COR-L47 (cell line): ENCODE measurements at places on chromosomes 6 and 20.
A peak's percentile ranks its signal among the peaks of the same experiment; 100 is the strongest.

DNA sequence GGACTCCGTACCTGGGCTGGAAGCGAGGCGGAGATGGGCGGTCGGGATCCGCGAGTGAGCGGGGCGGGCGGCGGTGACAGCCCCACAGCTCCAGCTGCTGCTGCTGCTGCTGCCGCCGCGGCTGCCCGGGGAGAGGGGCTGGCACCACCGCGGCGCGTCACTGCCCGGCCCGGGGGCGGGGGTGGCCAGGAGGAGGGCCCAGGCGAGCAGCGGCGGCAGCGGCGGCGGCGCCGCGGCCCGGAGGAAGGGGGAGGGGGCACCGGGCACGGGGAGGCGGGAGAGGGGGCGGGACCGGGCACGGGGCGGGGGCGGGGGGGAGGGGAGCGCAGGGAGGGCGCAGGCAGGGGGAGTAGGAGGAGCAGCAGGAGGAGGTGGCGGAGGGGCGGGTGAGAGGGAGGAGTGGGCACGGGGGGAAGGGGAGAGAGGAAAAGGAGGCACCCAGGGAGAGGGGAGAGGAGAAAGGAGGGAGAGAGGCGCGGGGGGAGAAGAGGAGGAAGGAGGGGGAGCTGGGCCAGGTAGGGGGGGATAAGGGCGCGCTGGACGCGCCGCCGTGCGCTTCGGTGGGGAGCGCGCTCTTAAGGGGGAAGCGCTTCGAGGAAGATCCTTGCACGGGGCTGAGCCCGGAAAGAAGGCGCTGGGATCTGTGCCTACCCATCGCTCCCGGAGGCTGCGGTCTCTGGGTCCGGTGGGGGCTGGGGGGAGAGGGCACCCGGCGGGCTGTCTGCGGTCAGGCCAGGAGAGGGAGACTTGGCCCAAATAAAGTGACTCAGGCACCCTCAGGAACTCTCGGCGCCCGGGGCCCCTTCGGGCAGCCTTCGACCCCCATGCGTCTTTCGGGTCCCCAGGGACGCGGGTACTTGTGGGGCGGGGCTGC lies 101.5 kb downstream of the NOL4L start:
- DNase-seq = peak; percentile 86

DNA sequence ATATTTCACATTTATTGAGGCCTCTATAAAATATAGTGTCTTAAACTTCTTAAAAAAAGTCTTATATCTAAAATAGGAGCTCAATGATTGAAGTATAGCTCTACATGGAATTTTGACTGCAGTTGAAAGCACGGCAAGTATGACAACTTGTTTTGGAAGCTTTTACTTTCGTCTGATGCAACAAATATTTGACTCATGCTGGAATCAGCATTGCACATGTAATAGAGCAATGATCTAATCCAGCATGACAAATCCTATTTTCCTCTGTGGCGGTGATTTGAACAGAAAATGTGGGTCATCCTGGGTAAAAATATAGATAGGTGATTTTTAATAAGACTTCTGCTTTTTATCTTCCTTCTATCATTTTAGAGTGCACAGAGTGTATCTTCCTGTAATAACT lies 111.6 kb downstream of the TINAG start:
- DNase-seq = no peak

DNA sequence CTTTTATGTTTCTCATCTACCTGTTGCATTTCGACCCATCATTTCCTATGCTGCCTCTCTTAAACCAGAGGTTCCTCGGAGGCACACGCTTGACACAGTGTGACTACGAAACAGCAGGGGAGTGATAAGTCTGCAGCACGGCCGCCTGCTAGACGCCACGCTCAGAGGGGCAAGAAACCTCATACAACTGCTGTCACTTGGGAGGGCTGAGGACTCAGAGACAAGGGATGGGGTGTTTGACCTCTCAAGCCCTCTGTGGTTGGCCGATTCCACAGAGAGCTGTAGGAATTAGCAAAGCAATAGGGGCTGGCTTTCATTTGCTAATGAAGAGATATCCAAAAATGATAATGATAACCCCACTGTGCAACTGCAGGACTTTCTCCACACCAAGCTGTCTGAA lies 372.5 kb downstream of the ZFAND3 start:
- no peak for DNase-seq

GRCh38 chr6:141426400-141426980 lies 706.2 kb upstream of the GJE1 start:
- DNase-seq = no peak

DNA sequence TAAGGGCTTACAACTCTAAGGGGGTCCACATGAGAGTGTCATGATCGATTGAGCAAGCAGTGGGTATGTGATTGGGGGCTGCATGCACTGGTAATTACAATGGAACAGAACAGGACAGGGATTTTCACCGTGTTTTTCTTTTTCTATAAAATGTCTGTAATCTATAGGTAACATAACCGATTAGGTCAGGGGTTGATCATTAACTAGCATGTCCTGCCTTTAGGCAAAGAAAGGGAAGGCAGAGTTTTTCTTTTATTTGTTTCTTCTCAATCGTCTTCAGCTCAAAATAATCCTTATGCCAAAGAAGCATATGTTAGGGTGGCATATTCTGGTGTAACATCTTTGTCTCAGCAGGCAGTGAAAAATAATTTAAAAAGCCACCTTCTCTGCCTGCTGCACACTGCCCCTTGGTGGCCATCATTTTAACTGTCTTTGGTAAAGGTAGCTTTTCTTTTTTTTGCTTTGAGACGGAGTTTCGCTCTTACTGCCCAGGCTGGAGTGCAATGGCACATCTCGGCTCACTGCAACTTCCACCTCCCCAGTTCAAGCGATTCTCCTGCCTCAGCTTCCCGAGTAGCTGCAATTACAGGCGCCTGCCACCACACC lies 9.7 kb upstream of the CEP43 start:
- DNase-seq = no peak
